ENCODE measurements at places on chromosomes 5 and 9.

DNA sequence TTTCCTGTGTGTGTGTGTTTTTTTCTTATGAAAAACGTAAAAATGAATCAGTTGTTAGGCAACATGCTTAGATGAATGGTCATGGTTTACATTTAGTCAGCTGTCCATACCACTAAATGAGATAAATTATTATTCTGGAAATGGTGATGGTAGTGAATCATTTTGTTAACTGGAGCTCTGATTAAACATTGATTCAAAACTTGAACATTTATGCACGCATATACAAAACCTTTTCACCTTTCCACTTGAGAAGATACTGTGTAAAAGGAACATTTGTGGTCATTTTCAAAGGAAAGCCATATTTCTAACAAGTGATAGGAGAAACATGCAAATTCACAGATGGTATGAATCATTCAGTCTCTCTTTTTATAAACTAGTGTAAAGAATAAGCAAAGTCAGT is 162.0 kb downstream of the SLC25A46 start:
- peak; percentile 79 for DNase-seq

GRCh38 chr9:4666042-4666699 is at the start of gene SPATA6L:
Gene SPATA6L, minus strand, starts transcription at chr9:4666480. Its CDS starts 230 bp downstream, at chr9:4666250.
- no peak for DNase-seq

DNA sequence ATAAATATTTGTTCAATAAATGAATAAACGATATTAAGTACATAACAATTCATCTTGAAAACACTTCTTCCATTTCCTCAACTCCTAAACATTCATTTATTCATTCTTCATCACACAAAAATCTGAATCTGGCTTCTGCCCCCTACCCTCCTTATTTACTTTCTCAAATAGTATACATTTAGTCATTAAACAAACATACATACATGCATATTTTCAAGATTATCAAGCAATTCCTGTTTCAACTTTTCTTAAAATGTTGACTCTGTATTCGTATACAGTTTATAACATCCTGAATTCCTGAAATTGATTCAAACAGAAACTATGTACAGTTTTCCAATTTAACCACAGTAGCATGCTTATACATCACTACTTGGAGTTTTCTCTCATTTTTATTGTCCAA is 129.0 kb downstream of the MUSK start:
- no peak for DNase-seq

DNA sequence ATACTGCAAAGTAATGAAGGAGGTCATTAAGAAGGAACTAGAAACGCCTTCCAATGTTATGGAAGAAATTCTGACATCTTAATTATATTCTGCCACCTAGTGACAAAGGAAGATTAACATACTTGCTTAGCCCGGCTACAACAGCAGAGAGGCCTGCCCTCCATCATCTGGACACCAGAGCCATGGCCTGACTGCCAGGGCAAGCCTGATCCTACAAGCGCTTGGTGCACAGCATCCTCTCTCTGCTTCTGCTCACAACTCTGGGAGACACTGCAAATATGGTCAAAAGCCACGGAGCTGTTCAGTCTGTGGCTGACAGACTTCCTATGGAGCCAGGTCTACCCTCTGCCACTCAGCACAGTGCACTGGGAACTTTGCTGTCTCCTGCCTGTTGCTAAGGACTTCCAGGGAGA is 87.3 kb upstream of the SLC44A1 start:
- DNase-seq = peak; percentile 70

DNA sequence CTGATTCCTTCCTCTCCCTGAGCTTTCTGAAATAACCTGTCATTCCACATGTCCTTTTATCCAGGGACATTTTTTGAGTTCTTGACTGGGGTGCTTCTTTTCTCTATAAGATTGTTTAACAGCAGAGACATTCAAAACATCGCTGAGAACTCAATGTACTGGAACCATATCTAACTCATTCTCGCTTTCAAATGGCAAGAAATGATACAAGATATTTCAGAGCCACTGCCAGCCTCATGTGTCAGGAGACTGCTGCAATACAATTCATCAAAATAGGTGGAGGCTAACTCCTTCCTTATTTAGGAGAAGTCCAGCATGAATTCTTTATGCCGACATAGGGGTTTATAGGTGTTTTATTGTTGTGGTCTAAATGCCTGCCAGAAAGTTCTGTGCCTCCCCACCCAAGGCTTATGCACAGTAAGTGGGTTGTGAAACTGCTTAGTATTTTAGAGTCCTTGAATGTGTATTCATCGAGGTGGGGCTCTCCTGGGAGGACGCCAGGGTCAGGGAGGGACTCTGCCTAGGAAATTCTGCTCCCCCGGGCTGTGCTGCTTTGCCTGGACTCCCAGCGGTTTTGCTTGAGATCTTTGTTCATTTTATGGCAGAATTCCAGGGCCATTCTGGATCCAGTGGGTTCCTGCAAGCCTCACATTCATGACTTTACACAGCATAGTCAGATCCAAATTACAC is 53.9 kb downstream of the ZNF474 start:
- DNase-seq = peak; percentile 55

- no peak for DNase-seq
Observed at GRCh38 chr9:27518809-27519208, 5.3 kb upstream of the IFNK start.

DNA sequence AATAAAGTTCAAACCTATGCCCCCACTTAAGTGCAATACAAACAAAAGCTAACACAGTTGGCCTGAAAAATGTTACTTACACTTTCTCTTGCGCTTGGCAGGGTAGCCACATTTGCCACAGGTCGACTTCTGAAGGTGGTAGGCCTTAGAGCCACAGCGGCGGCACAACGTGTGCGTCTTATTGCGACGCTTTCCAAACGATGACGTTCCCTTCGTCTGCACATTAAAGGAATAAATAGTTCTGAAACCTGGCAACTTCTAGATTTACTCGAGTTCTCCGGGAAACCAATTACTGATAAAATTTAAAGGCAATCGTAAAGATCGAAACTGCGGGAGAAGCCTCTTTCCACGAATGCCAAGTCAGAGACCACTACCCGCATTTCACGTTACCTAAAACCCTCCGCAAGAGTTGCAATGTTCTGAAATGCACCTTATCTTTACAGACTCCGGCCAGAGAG is 602 bp downstream of the RPL37 start:
- DNase-seq = no peak

DNA sequence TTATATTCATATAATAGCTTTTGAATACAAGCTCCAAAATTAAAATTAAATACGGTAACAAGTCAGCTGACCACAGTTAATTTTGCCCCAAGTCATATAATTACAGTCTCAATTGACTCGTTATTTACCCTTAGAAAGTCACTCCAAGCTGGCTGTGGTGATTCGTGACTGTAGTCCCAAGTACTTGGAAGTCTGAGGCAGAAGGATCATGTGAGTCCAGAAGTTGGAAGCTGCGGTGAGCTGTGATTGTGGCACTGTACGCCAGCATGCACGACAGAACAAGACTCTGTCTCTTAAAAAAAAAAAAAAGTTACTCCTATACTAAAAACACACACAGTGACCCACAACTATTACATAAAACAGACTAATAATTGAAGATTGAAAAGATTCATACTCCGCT is 31.6 kb upstream of the DTWD2 start:
- peak; percentile 6 for DNase-seq

GRCh38 chr5:171386006-171386671 is 1.5 kb upstream of the NPM1 start:
- DNase-seq = no peak

DNA sequence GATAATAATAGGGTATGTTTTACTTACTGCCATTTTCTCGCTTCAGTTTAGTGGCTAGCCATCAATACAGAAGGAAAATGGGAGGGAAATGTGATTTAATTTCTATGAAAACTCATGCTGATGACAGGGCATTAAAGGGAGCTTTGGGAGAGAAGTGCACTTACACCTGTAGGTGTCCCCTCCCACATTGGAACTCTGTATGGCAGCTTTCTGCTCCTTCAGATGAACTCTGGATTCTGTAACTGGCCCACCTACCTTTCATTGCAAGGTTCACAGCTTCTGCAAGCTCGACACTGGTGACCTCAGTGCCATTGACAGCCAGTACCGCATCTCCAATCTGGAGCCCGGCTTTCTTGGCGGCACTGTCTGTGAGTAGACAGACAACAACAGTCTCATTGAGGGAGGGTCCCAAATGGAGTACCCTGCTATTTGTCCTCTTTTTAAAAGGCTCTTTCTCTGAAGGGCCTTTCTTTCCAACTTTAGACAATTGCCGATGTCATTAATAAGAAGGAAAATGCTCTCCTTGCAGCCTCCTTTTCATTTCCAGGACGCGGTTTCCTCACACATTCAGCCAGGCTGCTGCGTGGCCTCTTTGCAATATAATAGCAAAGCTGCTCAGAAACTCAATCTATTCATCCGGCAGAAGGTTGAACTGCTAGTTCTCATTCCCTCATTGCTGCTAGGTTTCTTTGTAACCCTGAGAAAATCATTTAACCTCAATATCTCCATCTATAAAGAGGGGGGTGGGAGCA is 63.6 kb downstream of the NUDT12 start:
- no peak for DNase-seq

- no peak for DNase-seq
Observed at GRCh38 chr9:13009871-13010270, 235.1 kb downstream of the LURAP1L start.

DNA sequence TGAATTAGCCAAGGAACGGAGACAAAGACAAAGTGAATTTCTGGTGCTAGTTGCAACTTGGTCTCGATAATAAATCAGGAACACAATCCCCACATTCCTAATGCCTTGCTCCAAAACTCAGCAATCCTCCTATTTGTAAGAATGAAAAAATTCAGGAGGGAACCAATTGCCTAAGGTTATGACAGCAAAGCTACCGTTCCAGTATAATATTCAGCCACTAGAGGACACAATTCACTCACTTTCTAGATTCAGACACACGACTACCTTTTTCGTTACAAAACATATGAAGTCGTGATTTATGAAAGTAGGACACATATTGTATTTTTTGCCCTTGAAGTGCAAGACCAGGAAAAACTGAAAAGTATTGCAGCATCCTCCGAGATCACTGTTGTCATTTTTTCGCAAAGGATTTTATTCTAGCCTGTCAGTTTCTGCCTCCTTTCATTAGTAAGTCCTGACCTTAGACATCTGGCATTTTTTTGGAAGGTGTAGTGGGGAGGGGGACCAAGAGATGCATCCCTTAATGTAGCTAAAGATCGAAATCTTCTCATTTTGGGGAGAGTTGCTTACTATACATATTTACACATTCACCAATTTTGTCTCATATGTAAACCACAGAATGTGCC is 133.1 kb downstream of the DOCK8 start:
- DNase-seq = peak; percentile 15

- no peak for DNase-seq
Observed at GRCh38 chr9:90975781-90976538, 174.3 kb downstream of the SYK start.

GRCh38 chr5:53265043-53265442 is 155.5 kb upstream of the MOCS2 start:
- DNase-seq = no peak

- DNase-seq = peak; percentile 61
Observed at GRCh38 chr9:76510041-76510440, 51.1 kb downstream of the GCNT1 start.

GRCh38 chr5:103943230-103943629 is 380.6 kb upstream of the NUDT12 start:
- DNase-seq = no peak

DNA sequence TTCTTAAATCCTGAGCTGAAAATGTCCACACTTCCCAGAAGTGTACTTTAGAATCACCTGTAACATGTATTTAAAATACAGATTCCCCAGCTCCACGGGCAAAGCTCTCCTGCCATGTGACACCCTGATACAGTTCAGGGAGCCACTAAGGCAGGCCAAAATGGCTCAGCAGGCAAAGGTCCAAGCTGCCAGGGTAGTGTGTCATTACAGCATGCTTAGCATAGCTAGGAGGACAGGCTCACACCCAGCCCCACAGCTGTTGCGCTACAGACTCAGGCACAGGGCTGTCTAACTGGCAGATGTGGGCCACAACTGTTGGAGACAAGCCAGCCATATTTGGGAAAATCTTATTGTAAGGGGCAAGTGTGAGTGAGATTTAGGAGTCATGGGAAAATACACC is 73.0 kb downstream of the C9orf85 start:
- peak; percentile 28 for DNase-seq

- DNase-seq = no peak
Observed at GRCh38 chr5:141637123-141637766, 448 bp downstream of the RELL2 start.

DNA sequence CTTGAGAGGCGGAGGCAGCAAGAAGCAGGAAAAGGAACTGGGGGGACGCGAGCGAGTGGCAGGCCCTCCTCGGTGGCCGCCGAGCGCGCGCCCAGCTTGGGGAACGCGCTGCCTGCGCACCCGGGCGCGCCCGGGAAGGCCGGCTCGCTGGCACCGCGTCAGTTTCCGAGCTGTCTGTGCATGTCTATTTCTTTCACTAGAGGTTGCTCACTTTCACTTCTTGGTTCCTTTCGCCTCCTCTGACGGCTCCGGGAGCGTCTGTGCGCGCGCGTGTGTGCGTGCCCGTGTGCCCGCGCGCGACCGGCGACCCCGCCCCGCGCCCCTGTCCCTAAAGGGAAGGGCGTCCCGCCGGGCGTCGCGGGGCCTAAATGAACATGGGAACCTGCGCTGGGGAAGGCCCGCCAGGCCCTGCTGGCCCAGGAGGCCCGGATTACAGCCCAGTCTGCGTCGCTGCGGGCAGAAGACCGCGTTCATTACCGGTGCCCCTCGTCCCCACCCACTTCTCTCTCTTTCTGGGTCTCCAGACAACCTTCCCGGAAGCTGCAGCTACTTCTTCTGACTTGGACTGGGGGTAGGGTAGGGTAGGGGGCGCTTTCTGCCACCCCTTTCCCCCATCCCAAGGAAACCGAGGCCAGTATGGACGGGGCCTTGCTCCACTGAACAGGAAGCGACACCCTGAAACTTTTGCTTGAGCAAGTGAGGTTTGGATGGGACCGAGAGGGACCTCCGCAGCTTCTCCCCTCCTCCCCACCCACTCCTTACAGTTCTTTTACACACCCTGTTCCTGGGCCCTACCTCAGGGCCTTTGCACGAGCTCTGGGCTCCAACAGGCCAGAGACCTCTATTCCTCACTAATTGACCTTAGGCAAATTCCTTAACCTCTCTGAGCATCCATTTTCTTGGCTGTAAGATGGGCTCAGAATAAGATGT is 205.8 kb upstream of the IER5L start:
- peak; percentile 55 for DNase-seq

All from stromal cell of bone marrow (primary cell).